NCI-H187 (cell line): ENCODE measurements at places on chromosomes 3 and 15.

DNA sequence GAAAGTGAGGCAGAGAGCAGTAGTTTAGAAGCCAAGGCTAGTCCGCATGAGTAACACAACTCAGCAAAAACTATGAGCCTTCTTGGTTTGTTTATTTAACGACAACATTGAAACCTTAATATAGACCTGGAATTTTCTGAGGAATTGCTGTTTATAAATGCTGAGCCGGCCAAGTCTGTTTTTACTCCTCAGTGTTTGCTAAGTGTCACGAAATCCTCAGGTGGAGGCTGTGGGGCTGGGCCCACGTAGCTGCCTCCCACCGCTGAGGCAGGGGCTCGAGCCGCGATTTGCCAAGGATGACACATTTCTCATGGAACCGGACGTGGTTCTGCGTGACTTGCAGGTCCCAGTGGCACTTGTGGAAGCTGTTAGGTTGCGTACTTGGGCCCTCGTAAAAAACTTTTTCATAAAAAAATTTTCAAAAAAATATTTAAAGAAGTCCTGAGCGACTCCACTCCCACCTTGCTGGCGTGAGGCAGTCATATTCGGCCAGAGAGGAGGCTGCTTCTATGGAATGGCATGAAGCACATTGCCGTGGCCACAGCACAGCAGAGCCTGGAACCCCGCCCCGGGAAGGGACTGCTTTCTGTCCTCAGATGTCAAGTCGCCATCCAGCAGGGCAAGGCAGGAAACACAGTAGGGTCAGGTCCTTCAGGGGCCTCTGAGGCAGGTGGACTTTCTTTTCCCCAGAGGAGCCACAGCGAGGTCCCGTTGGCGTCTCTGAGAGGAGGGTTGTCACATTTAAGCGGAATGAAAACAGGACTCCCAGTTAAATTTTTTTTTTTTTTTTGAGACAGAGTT, 64.8 kb upstream of the PCSK6 start:
- DNase-seq, result no peak

- DNase-seq, result no peak
Measured at GRCh38 chr3:25044762-25045710, 383.0 kb upstream of the RARB start.

DNA sequence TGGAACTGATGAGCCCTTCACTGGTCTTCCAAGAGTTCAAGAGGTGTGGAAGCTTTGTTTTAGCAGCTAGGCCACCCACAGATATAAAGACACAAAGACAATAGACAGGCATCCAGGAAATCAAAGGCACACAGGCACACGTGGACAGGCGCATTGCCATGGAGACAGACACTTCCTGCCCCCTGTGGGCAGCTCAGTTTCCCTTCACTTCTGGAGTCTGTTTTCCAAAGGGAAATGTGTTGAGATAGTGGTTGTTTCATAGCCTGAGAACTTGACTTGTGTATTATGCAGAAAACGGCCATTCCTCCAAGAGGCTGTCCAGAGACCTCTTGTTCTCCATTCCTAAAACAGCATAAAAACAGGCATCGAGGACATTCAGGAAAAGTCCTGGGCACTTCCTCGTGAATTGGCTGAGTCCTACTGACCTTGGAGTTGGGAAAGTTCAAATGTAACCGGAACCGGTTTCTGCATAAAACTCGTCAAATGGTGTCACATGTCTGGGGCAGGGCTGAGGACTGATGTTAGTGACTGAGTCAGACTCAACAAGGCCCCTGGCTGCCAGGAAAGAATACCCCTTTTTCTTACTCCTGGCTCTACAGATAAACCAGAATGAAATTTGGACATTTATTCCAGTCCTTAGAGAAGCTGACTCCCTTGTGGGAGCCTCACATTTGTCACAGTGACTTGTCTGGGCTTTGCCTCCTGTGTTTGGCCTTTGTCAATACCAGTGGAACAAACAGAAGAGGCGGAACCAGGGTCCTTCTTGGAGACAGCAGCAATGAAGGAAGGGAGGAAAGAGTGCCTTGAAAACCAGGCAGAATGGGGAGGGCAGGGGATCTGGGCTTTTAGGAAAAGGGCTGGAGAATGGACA, 1.3 kb downstream of the ALPK3 start:
- DNase-seq, result no peak

DNA sequence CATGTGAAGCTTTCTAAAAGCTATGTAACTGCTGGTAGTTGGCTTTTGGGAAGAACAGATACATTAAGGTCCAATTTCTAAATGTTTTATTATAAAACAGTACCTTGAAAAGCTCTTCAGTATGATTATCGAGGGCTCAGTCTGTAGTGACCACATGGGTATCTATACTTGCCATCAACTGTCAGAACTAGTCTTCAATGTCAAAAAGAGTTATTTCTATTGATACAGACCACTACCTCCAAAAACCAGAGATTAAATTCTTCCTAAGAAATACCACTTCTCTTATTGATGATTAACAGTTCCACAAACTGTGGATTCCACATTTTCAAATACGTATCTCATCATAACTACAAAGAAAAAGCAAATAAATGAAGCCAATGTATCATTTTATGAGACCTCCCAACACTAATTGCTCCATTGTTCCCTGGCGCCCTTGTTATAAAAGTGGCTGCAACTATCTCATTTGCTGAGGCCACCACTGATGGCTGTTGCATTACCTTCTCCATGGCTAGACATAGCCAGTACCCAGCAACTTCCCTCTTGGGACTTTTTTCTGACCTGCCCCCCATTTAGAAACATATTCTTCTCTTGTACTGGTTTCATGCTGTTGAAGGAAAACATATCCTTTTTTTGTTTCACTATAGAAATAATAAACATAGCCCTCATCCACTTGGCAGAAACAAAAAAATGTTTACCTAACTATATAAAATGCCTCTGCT, 33.9 kb upstream of the MBNL1 start:
- DNase-seq, result no peak

GRCh38 chr15:24985224-24985623, 30.4 kb downstream of the SNRPN start:
- DNase-seq, result no peak

DNA sequence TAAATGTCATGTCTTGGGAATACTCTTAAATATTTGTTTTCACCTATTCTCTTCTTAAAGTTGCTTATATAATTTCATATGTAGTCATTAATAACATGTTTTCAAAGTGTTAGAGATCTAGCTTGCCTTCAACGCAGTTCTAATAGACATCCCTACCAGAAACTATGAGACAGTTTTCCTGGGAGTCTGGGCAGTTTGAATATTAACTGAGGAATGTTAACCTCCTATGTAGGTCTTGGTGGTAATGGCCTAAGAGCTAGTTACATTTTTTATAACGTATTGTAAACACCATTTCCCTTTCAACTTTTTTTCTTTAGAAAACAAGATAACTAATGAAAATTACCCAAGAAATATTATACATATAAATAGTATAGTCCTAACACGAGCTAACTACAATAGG, 328.2 kb downstream of the TIGIT start:
- DNase-seq, result no peak

DNA sequence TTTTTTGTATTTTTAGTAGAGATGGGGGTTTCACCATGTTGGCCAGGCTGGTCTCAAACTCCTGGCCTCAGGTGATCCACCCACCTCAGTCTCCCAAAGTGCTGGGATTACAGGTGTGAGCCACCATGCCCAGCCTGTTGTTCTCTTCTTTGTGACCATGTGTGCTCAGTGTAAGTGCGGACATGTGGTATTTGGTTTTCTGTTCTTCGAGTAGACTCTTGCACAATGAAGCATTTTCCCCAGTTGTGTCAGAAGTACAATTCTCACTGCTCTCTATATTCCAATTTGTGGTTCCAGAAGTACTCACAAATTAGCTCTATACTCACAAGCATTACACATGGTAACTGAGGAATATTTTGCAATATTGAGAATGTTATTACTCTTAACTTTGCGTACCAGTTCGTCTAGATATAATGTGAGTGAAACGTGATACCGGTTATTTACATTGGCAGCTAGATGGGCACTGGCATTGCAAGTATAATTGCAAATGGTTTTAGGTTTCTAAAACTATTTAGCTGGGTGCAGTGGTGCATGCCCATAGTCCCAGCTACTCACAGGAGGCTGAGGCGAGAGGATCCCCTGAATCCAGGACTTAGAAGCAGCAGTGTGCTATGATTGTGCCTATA, 34.2 kb upstream of the MTMR14 start:
- no peak for DNase-seq

DNA sequence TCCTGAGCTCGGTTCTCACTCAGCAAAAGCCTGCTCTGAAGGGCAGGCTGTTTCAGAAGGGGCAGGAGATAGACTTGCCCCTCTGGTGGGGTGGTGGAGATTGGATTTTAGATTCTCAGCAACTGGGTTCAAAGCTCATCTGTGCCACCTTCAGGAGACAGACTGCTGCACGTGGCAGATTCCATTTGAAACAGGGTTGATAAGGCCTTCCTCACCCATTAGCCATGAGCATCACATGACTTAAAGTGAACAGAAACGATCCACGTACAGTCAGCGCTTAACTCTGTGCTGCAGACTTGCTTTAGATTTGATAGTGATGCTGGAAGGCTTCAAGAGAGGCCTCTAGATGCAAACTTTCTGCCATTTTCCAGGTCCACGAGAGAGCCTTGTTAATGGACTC, 35.0 kb upstream of the MGLL start:
- no peak for DNase-seq

GRCh38 chr3:114804099-114804498, 343.0 kb downstream of the ZBTB20 start:
- DNase-seq, result no peak

DNA sequence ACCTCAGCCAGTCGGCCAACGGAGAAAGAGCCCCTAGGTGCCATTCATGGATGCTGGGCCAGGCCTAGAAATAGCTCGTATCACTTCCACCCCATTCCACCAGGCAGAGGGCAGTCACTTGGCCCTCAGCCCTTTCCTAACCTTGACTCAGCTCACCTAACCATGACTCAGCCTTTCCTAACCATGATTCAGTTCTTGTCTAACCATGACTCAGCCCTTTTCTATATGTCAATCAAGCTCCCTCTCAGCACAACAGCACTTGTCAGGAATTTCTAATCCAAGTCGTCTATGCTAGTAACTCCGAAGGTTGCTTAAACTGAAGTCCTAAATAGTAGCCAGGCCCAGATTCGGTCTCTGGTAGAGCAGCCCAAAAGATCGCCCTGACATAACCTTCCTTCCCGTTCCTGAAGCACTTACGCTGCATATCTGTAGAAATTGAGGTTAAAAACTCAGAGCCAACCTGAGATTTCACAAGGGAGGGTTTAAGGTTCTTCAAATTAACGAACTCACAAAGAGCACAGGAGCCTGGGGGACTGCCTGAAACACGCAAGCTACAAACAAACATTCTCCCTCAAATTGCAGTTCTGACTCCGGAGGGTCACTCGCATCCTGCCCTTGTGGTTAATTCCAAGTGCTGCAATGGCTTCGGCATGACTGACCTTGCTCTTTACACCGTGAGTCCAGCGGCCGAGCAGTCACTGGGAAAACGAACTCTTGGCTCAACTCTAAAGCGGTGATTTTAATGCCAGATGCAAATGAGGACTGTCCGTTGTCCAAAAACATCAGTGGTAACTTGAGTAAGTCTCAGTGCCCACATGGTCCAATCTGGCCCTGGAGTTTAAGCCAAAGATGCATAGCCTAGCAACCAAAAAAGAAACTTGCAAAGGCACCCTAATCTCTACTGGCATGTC, 99.9 kb downstream of the ADAMTS17 start:
- no peak for DNase-seq

DNA sequence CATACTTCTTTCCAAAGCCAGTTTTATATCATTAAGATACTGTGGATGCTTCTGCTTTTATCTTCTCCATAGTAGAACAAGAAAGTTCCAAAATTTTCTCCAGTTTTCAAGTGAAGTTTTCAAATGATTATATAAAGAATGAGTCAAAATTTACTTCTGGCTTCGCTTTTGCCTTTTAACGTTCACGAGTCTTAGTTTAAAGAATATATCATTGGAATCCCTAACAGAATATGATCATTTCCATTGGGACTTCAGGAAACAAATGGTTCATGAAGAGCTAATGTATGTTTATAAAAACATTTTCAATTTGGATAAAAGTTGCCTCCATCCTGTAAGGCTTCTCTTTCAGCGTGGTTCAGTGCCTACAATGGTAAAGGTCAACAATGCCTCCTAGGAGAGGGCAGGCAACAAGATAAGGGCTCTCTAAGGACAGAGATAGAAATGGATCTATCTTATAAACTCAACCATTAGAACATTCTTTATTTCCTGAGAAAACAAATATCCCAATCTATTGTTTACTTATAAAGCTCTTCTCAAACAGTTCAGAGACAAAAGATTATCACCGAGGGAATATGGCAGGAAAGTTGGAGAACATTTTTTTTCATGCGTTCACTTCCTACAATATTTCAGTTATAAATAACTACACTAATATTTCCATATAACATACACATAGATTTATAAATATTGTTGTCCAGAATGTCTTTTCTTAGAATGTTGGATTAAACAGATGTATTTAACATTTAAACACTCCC, 60.5 kb downstream of the FBN1 start:
- no peak for DNase-seq

- DNase-seq, result no peak
Measured at GRCh38 chr15:85730001-85730820, 64.5 kb downstream of the KLHL25 start.

DNA sequence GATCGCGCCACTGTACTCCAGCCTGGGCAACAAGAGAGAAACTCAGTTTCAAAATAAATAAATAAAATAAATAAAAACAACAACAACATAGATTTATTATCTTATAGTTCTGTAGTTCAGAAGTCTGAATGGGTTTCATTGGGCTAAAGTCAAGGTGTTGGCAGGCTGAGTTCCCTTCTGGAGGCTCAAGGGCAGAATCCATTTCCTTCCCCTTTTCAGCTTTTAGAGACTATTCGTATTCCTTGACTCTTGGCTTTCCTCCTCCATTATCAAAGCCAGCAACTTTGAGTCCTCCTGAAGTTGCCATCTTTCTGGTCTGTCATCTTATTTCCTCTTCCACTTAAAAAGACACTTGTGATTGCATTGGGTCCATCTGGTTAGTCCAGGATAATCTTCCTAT, 12.1 kb downstream of the BLM start:
- no peak for DNase-seq

DNA sequence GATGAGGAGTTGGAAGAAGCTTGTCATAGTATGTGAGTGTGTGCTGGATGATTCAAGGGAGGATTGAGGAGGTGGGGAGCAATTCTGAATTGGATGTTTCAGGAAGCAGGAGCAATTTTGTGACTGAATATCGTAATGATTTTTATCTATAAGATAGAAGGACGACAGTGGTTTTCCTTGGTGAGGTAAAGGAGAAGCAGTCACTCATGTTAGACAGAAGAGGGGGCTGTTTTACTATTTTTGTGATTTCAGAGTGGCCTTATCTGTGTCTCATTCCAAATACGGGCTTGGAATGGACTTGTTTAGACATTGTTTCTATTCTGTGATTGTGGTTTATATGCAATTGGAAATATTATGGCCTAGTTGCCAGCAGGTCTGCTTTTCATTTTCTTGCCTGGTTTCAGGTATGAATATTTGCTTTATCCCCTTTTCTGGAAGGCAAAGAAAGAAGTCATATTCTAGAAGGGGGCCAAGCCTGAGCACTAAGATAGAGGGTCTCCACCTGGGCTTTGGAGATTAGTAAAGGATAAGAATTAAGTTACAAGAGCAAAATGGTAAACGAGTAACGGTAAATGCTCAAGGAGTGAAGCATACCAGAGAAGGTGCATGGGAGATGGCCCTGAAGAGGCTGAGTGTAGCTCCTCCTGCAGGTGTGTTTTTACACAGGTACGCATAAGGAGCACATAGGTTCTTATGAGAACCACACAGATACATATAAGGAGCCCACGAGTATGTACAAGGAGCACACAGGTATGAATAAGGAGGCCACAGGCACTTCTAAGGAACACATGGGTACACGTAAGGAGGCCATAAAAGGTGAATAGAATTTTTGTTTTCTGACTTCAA, 124.6 kb upstream of the KCNAB1 start:
- DNase-seq, result peak; percentile 4
